MCF 10A (cell line): ENCODE measurements at places on chromosomes 7 and 10.
A peak's percentile ranks its signal among the peaks of the same experiment; 100 is the strongest.

DNA sequence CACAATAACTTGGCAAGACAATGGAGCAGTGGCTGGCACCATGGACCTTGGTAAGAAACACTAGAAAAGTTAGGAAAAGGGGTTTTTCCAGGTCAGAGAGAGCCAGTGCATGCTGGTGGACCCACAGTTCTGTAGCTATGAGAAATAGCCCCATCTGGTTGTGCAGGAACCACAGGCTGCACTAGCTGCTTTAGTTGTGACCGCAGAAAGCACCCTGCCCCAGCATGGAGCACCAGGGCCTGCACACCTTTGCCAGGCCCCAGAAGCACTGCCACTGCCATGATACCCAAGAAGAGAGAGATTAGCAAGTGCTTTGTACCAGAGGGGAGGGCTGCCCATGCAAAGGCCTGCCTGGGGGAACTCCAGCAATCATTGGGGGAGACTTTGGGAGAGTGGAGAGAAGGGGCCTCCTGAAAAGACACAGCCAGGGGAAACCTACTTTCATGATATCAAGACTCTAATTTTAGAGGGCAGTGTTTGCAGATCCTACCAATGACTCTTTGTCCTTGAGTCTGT is 256.1 kb upstream of the C7orf33 start:
- no peak for DNase-seq

GRCh38 chr7:21944616-21945453 is 864 bp downstream of the CDCA7L start:
- DNase-seq, result peak; percentile 68

- peak; percentile 52 for DNase-seq
Measured at GRCh38 chr10:112663234-112664125, 216.5 kb downstream of the VTI1A start.

DNA sequence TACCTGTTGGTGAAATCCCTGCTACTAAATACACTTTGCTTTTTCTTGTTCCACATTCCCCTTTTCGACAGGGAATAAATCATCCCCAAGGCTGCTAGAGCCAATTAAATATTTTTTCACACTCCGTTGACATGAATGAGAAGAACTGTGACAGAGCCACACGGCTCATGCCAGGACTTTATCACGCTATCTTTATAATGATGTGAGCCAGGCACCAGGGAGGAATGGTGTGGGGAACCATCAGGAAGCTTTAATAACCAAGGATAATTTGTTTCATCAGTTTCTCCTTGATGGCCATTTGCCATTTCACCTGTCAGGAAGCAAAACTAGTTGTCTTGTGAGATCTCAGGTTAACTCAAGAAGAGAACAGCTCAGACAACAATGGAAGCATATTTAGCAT is 193.0 kb upstream of the C7orf33 start:
- DNase-seq, result no peak

DNA sequence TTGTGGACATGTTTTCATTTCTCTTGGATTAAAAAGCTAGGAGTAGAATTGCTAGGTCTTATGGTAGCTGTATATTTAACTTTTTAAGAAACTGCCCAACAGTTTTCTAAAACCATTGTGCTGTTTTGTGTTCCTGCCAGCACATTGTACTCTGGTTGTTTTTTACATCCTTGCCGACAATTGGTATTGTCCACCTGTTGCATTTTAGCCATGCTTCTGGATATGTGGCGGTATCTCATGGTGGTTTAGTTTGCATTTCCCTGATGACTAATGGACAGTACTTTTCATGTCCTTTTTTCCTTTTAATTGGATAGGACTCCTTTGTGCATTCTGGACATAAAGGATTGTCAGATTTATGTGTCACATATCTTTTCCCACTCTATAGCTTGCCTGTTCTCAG is 45.5 kb downstream of the STK17A start:
- no peak for DNase-seq

DNA sequence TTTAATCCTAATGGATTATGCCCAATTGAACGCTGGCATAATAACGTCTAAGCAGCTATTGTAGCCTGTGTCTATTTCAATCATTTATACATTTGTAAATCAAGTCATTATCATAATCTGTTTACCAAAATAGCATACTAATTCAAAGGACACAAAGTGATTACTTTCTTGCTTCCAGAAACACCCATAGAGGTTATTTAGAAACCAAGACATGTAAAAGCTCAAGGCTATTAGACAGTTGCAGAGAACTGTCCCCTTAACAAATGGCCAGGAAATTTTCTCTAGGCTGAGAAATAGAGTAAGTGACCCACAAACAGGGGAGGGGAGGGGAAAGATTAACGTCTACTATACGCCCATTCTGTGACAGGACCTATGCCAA is 455.7 kb downstream of the PARD3 start:
- no peak for DNase-seq

GRCh38 chr10:102409604-102410428 is 8.8 kb downstream of the PSD start:
- DNase-seq, result no peak

DNA sequence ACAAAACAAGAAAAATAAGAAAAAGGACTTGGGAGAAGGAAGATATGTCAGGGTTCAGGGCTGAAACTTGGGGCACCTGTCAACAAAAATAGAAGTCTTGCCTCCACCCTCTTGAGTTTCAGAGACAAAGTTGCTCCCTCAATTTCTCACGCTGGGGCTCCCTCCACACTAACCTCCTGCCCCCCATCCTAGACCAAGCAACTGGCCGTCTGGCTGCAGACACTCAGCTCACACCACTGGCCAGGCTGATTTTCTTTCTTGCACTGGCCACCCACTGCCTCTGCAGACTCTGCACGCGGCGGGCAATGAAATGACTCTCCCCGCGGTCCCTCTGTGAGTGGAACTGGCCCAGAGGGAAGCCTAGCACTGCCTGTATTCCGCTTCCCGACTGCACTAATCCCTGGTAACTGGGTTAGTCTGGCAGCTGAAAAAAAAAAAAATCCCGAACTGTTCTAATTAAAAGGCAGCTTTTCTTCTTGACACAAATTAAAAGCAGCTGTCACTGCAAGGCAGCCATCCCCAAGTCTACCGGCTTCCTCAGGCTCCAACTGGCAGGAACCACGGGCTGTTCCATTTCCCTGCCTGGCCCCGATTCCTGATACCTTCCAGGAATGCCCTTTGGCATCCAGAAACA is 83.5 kb downstream of the SPDYE5 start:
- no peak for DNase-seq

GRCh38 chr7:129423700-129424410 is 10.4 kb upstream of the STRIP2 start:
- peak; percentile 34 for DNase-seq

- no peak for DNase-seq
Measured at GRCh38 chr10:47451273-47451997, 32.5 kb downstream of the ANXA8 start.

- DNase-seq, result no peak
Measured at GRCh38 chr10:103850572-103850895, 4.8 kb downstream of the SH3PXD2A start.

DNA sequence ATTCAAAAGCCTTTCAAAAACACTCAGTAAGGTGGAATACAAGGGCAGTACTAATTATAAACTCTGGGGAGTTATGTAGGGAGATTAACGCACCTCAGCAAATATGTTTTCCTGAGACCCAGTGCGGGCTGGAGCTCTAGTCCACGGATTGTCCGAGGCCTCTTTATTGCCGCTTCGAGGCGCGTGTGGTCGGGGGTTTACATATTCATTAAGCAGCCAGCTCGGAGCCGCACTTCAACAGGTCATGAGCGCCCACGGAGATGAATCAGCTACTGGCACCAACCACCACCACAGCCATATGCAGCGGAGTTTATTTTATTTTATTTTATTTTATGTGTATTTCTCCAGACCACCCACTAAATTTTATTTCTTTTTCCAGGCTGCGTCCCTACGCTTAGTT is 195.9 kb upstream of the ADARB2 start:
- DNase-seq, result no peak

- DNase-seq, result no peak
Measured at GRCh38 chr10:1369197-1369596, 313.0 kb downstream of the WDR37 start.

DNA sequence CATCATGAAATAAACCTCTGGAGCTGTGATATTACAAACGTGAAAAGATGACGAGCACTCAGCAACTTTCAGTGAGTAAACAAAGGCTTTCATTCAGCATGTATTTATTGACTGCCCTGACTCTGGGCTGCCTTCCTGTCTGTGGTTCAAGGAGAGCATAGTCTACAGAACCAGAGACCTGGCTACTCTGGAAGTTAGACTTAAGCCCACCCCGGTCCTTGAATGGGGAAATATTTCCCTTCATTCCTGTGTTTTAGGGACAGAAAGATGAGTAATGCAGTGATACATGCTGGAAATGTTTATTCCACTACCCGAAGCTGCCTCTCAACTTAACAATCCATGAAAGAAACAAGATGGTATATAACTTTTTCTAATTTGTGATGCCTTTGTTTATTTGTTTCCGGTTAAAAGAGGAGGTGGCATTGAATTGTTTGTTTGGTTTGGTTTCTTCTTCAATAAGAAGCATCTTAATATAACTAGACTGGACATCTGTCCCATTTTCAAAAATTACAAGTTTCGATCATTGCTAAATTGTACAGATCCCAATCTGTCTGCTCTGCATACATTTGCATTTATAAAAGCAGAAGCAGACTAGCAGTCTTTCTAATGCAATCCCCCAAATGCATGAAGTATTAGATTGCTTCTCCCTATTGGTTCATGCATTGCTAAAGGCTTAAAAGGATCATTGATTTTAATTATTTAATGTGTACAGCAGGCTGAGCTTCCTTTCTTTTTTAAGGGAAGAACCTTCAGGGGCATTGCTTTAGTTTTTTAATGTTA is 57.7 kb downstream of the TRUB1 start:
- DNase-seq, result no peak

DNA sequence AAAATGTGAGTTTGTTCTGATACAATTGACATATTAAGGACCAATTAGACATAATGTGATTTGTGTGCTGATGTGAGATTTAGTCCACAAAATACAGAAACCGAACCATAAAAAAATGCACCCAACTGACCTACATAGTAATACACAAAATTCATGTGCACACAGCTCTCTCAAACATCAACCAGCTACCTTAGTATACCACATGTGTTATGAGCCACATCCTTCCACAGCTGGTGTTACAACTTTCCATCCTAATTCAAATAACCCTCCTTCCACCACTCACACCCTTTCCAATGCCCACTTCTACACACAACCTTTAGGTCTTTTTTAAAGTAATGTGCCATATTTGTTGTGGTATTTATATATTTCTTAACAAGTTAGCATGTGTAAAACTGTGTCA is 31.7 kb upstream of the C7orf33 start:
- no peak for DNase-seq
